Ammon's horn (tissue), 1 donor: ENCODE measurements at places on chromosomes 11 and 22.

DNA sequence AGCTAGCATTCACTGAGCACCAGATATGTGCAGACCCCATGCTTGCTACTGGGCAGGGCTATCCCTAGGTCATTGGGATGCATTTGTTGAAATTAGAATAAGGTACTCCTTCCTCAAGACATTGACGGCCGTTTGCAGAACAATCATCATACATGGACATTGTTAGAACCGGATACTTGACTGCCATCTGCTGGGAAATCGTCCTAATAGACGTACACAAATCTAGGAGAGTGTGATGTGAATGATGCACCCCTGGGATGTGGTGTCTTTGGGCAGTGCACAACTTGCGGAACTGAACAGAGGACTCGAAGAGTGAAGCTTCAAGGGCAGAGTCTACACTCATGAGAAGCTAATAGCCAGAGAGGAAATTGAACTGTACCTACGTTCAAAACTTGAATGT is 35.9 kb downstream of the MYO18B start:
- peak; percentile 62 for DNase-seq

- no peak for DNase-seq
Observed at GRCh38 chr11:126604461-126604860, 249.0 kb downstream of the ST3GAL4 start.

DNA sequence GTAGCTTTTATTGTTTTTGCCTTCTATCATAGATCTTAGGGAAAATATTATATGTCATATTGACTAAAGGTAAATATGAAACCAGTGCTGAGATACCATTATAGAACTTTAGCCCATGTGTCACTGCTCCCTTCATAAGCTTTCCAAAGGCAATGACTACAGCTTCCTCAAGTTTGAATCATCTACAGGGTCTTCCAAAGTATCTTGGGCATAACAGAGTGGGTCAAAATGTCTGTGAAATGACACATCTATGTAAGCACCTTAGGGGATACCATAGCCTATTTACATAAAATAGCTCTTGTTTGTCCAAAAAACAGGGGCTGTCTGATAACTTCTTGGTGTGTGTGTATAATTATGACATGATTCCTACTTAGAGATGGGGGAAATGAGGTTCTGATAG is 52.5 kb downstream of the RELT start:
- DNase-seq = no peak

GRCh38 chr11:9688716-9689511 is 25.0 kb downstream of the SWAP70 start:
- peak; percentile 88 for DNase-seq

DNA sequence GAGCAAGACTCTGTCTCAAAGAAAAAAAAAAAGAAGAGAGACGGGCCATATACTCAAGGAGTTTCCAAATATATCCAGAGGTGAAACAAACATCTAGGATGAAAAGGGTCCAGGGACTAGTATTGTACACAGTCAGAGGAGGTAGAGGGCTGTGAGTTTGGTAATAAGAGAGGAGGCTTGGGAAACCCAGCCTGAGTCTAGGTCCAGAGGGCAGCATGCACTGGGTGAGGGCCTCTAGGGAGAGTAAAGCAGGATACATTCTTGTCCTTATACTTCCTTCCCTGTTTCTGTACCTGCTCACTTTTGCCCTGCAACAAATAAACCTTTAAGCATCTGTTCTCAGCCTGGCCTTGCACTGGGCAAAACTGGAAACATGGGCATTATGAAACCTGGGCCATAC is 31.5 kb downstream of the STIM1 start:
- no peak for DNase-seq

- DNase-seq = peak; percentile 63
Observed at GRCh38 chr11:73295241-73295995, 12.7 kb upstream of the ARHGEF17 start.

DNA sequence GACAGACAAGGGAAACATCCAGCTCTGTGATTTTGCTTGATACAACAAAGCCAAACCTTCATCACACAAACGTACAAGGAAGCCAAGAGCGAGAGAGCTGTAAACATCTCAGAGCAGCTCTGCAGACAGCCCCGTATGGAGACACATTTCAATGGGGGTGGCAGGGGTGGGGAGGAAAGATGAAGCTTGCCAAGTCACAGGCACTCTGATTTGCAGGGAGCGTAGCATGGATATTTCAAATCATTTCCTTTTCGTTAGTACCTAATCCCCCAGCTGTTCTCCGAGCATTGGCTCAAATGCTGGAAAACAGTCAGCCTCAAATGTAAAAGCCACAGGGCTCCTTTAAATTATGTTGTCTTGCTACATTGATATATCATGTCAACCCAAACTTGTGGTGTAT is 458.9 kb upstream of the CADM1 start:
- peak; percentile 38 for DNase-seq

DNA sequence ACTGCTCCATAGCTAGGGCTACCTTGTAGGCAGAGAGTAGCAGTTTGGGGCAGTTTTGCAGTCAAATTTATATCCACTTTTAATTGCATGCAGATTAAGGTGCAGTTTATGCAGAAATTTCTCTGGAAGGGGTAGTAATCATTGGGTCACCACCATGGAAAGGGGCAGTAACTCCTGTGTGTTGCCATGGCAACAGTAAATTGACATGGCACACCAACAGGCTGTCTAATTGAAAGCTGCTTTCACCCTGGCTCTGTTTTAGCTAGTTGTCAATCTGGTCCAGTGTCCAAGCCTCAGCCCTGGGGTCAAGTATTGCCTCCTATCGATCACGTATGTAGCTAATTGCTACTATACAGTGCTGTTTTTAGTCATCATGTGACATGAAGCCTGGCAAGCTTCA is 786.1 kb upstream of the CNTN5 start:
- no peak for DNase-seq

- DNase-seq = no peak
Observed at GRCh38 chr11:10386361-10386760, 68.7 kb upstream of the AMPD3 start.

- DNase-seq = no peak
Observed at GRCh38 chr11:536841-537621, at the start of gene LRRC56. Gene LRRC56, plus strand, starts transcription at chr11:537527. Its CDS starts 3,158 bp downstream, at chr11:540685.

GRCh38 chr11:41286751-41287150 is 172.7 kb downstream of the LRRC4C start:
- no peak for DNase-seq

- DNase-seq = peak; percentile 11
Observed at GRCh38 chr11:18312012-18312411, 9.9 kb downstream of the HPS5 start.

GRCh38 chr22:22377335-22377734 is 131.2 kb downstream of the ZNF280B start:
- no peak for DNase-seq

- no peak for DNase-seq
Observed at GRCh38 chr11:58134151-58134550, 8.8 kb upstream of the OR9I1 start.

DNA sequence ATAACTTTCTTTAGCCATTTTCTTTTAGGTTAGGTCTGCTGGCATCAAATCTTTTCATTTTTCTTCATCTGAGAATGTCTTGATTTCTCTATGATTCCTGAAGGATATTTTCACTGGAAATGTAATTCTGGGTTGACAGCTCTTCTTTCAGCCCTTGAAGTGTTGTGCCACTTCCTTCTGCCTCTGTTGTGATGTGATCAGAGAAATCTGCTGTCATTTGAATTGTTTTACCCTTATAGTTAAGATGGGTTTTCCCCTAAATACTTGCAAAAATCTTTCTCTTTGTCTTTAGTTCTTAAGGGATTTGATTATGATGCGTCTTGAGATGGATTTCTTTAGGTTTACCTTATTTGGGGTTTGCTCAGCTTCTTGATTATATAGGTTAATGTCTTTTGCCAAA is 23.0 kb downstream of the USP47 start:
- no peak for DNase-seq

DNA sequence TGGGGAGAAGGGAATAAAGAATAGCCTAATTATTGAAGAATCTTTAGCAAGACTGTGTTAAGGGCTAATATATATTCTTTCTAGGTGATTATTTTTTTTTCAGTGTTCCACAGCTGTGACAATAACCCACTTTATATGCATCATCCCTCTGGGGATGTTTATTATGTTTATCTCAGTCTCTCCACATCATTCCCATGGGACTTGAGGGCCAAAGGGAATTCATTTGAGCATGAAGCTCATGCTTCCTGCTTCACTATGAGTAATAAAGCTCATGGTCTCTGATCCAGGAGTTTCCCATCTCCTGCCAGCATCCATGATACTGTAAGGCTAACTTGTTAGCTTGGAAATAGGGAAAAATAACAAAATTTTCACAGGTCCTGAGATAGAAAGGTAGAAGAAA is 1888.4 kb downstream of the LRRC4C start:
- DNase-seq = no peak

DNA sequence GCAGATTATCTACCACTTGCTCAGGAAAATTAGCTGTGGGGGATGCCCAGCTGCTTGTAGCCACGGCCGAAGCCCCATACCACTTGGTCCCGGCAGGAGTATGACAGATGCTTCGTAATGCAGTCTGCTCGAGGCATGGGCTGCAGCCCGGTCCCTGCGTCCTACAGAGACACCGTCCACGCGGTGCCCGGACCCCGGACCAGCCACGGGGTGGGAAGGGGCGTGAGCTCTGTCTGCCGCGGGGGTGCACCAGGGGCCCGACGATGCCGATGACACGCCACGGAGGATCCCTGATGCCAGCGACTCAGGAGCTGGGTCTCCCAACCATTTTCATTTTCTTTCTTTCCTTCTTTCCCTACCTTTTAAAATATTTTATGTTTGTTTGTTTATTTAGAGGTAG is 30.0 kb downstream of the SLC25A17 start:
- DNase-seq = no peak

GRCh38 chr11:114397349-114397982 is 2.8 kb downstream of the C11orf71 start:
- DNase-seq = peak; percentile 52

- DNase-seq = no peak
Observed at GRCh38 chr11:61736310-61736709, 16.1 kb upstream of the MYRF start.

- no peak for DNase-seq
Observed at GRCh38 chr11:33451364-33451763, 194.2 kb downstream of the HIPK3 start.

DNA sequence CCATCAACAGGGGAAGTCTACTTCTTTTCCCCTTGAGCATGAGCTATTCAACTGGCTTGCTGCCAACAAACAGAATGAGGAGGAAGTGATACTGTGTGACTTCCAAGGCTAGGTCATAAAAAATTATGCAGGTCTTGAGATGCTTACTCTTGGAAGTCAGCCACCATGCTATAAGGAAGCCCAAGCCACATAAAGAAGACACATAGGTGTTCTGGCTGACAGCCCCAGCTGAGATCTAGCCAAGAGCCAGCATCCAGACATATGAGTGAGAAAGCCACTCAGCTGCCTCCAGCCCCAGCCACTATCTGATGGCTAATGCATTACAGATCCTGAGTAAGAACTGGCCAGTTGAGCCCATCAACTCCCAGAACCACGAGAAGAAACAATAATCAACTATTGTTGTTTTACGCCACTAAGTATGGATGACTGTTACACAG is 31.0 kb upstream of the PPP2R1B start:
- DNase-seq = no peak

DNA sequence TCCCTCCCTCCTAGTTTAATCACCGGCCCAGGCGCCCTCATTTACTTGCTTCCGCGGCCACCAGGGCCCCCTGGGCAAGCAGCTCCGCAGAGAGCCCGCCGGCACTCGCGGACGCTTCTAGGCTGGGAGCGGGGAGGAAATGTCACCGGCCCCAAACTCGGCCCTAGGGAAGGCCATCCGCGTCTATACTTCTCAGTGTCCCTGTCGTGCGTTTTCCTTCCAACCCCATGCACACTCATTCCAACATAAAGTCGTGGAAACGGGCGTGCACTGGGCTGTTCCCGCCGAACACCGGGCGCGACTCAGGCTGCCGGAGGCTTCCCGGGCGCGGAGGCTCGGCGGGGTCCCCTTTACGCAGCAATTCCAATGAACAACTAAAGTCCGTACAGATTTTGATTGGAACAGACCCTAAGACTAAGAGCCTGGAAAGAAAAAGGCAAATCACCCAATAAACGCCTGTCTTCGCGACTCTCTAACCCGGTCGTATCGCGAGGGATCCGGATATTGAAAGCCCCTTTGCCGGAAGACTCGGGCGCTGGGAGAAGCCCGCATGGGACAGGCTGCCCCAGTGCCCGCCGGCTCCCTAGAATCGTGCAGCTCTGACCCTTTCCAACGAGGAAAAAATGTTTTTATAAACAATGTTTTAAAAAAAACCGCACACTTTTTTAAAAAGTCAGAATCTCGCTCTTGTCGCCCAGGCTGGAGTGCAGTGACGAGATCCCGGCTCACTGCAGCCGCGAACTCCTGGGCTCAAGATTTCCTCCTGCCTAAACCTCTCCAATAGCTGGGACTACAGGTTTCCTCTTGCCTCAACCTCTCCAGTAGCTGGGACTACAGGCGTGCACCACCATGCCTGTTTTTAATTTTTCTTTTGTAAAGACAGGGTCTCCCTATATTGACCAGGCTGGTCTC is 1.3 kb upstream of the BARX2 start:
- no peak for DNase-seq

- DNase-seq = no peak
Observed at GRCh38 chr11:97463891-97464290, 1074.1 kb downstream of the JRKL start.

- no peak for DNase-seq
Observed at GRCh38 chr11:11306855-11307254, 46.2 kb downstream of the CSNK2A3 start.

- DNase-seq = peak; percentile 85
Observed at GRCh38 chr11:1401656-1402221, 12.0 kb downstream of the BRSK2 start.

GRCh38 chr22:27022896-27023361 is 365.5 kb downstream of the MIAT start:
- DNase-seq = no peak

GRCh38 chr11:108241330-108242037 is 18.6 kb downstream of the ATM start:
- no peak for DNase-seq

DNA sequence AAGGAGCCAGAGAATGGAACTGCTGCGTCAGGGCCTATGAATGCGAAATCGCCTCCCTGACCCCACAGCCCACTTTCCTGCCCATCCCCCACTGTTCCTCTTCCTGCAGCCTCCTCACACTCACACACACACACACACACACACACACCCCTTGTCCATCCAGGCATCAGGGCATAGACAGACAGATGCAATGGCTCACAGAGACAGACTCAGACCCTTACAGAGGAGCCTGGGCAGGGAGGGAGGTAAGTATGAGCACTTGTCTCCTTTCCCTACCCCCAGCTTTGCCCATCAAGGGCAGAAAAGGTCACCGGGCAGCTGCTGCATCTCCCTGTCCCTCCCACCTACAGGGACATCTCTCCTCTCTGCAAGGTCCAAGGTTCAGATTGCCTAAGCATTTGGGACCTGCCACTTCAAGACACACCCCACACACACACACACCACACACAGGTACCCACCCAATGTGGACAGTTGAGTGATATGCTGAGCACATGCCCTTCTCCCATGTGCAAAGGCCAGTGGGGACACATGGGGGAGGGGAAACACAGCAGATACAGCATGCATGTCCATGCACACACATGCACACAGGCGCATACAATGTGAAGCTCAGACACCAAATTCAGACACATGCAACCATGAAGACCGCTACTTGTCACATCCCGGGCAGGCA is 2.0 kb upstream of the NRXN2 start:
- no peak for DNase-seq
